Left renal pelvis (tissue), 4 donors: ENCODE measurements at places on chromosomes 3 and 15. TPM values are rescaled to one million over a fixed set of nuclear protein-coding genes. Genes with fewer than 3 reads are reported as not detected.

DNA sequence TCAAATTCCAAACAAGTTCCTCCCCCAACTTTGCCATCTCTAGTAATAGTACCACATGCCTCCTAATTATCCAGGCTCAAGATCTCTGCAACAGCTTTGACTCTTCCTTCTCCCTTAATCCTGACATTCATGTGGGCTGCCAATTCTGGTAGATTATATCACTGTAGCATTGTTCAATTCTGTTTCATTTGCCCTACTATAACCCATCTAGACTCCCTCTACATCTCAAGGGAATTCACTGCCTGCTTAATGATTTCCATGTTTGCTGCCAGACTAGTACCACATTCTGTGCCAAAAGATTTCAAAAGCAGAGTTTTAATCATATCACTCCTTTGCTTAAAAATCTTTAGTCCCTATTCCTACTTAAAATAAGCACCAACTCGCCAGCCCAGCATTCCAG is 34.6 kb upstream of the PPIB start:
- no peak for DNase-seq

PRSS50 gene
- polyA plus RNA-seq, result 3.3 TPM

GRCh38 chr3:73863546-73864079 is 238.9 kb upstream of the PDZRN3 start:
- DNase-seq, result no peak

GRCh38 chr15:68668926-68669600 is 90.3 kb downstream of the CORO2B start:
- no peak for DNase-seq

NCK1 gene
- polyA plus RNA-seq, result 48.6 TPM

DNA sequence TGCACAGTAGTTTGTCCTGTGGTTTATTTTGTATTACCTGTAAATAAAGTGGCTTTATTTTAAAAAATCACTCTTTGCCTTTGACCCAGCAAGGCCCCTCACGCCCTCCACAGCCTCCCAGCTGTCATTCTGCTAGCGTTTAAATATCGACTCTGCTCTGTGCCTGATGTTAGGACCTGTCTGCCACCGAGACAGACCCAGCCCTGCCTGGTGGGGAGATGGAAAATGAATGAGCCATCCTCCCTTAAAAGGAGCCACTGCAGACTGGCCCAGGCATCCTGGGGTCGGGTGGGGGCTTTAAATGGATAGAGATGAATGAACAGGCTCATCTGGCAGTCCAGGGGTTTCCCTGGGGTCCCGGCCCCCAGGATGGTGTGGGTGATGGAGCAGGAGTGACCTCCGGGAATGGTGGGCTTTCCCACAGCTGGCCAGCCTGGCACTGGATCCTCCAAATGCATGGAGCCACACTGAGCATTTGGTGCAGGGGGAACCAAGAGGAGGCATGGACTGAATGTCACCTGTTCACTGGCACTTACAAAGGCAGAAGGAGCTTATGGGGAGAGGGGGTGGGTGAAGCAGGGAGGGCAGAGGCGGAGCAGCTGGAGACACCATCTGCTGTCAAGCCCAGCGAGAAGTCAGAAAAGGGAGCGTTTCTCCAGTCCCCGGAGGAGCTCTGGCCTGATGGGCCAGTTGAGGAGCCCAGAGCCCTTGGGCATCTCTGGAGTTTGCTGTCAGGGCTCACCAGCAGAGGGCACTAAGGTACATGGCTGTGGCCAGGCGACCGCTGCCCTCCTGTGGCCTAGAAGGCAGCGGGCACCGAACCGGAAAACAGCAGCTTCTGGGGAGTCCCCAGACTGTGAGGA is 11.9 kb downstream of the GRM2 start:
- no peak for DNase-seq

DNA sequence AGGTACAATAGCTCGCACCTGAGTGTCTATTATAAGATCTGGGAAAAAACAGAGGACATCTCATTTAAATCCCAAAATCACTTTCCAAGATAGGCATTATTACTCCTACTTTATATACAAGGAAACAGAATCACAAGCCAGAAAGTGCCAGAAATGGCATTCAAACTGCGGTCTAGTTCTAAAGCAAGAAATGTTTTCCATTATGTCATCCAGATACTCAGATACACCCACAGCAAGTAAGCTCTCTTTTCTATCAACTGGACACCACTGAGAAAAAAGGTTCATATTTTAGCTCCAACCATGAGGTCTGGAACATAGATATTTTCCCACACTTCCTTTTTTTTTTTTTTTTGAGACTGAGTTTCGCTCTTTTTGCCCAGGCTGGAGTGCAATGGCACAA is 8.1 kb downstream of the SLC33A1 start:
- DNase-seq, result no peak

ADAMTSL3 gene
- 4.8 TPM for polyA plus RNA-seq

GRCh38 chr3:176032043-176032442 is 1165.2 kb downstream of the TBL1XR1 start:
- DNase-seq, result no peak

- no peak for DNase-seq
Measured at GRCh38 chr3:21326704-21327475, 424.1 kb downstream of the ZNF385D start.

- peak; percentile 32 for DNase-seq
Measured at GRCh38 chr3:145272684-145273083, 888.3 kb downstream of the PLOD2 start.

DNA sequence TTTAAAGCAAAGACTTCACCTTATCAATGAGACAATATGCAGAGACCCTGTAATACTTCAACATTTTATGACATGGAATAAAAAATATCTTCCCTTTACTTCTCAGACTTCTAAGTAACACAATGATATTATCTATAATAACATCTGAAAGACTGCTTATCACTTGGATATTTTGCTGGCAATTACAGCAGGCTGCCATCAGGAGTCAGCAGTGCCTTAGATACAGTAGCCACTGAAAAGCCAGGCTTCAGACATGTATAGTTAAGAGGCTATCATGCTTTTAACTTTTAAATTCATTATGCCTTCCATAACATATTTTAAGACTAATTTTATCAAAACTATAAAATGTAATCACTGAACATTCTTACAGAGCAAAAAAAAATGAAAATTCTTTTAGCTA is 227.5 kb downstream of the NEK10 start:
- DNase-seq, result no peak

TEX55 gene
- not detected for polyA plus RNA-seq

- DNase-seq, result no peak
Measured at GRCh38 chr3:22068619-22069018, 317.6 kb upstream of the ZNF385D start.

- DNase-seq, result no peak
Measured at GRCh38 chr3:150682824-150683223, 20.9 kb downstream of the ERICH6 start.

- no peak for DNase-seq
Measured at GRCh38 chr15:75185271-75186029, 16.2 kb upstream of the C15orf39 start.

- DNase-seq, result no peak
Measured at GRCh38 chr15:33149919-33150318, 44.6 kb downstream of the FMN1 start.

POPDC2 gene
- polyA plus RNA-seq, result 2.7 TPM

GRCh38 chr15:89662893-89663626 is 7.8 kb upstream of the KIF7 start:
- no peak for DNase-seq

CFAP161 gene
- polyA plus RNA-seq, result 0.52 TPM

ULK3 gene
- 35.1 TPM for polyA plus RNA-seq

LRRC31 gene
- polyA plus RNA-seq, result 0.32 TPM

GRCh38 chr15:81312790-81313543 is 11.0 kb downstream of the STARD5 start:
- DNase-seq, result no peak

- DNase-seq, result no peak
Measured at GRCh38 chr15:35958021-35958420, 412.1 kb upstream of the DPH6 start.

- no peak for DNase-seq
Measured at GRCh38 chr15:65033659-65034269, 4.3 kb upstream of the MTFMT start.

DNA sequence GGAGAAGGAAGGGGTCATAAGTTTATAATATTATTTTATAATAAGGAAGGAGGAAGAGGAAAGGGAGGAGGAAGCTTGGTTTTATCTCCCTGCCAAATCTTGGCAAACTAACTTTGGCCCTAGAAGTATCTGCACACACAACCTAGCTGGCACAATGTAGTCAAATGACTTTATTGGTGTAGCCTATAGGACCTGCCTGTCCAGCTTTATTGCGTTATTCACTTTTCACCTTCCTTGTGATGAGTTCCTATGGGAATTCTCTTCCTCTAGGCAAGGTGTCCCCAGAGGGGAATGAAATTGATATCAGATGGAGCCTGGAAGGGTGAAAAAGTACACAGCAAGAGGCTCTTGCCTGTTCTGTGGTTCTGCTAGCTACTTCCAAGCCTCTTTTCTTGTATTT is 111.2 kb upstream of the SLC25A36 start:
- no peak for DNase-seq

VIPR1 gene
- polyA plus RNA-seq, result 3.0 TPM

INTS14 gene
- 36.2 TPM for polyA plus RNA-seq

EBLN2 gene
- polyA plus RNA-seq, result 3.5 TPM

DNA sequence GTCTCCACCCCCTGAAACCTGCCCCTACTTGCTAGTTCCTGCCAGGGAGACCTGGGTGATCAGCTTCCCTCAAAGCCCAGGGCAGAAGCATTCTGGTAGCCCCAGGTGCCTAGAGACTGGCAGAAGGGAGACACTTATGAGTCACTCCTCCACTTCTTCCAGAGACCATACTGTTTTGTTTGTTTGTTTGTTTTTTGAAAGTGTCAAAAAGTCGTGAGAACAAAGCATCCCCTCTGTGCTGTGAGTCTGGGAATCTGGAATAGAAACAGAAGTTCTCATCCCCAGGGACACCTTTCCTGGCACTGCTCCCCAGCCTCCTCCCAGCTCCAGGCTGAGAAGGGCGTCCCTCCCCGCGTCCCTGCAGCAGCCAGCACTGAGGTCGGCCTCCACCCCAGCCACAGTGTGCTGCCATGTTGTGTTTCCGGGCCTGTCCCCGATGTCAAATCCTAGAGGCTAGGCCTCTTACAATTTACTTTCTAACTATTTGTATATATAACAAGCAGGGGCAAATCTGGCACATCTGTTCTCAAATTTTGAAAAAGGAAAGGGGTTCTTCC is 573.0 kb downstream of the RBMS3 start:
- DNase-seq, result no peak

- no peak for DNase-seq
Measured at GRCh38 chr3:105414841-105415240, 48.1 kb downstream of the ALCAM start.

LRRIQ4 gene
- polyA plus RNA-seq, result 0.17 TPM

DNA sequence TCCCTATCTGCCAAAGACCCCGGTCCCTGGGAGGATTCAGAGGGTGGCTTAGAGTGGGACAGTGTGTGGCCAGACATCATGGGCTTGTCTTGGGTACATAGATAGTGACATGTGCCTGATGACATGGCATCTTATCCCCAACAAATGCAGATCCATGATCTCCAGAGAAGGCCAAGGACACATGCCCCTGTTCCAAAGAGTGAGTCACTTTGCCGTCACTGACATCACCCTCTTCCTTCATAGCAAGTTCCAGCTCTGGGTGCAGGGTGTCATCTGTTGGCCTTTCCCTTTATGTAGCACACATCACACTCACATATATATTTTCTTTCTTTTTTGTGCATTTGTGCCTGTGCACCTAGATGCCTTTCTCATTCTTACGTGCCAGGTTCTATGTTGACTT is 350.5 kb downstream of the LRTM1 start:
- DNase-seq, result no peak

RBM15B gene
- 40.1 TPM for polyA plus RNA-seq

- DNase-seq, result no peak
Measured at GRCh38 chr15:81894061-81894460, 151.8 kb downstream of the MEX3B start.

DNA sequence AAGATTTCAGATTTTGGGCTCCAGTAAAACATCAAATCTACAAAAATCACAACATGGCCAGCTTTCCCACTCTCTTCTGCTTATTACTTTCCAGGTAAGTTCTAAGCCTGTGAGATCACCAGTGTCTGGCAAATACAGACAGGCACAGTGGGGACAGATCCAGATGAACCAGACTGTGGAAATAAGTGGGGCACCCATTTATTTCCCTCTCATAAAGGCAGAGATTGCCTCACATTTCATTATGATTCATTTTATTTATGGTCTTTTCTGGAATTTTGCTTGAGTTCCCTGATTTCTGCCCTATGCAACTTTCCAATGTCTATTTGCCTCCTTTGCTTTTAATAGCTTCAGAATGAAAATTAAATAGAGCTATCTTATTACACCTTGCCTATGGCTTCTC is 66.8 kb downstream of the GREM1 start:
- DNase-seq, result no peak
